ENCODE measurements at places on chromosomes 2 and 18.

GRCh38 chr2:218383892-218384519, 1.9 kb downstream of the SLC11A1 start:
- DNase-seq, result no peak

- no peak for DNase-seq
These were observed 684.6 kb upstream of the SOX11 start for GRCh38 chr2:5007596-5007995.

DNA sequence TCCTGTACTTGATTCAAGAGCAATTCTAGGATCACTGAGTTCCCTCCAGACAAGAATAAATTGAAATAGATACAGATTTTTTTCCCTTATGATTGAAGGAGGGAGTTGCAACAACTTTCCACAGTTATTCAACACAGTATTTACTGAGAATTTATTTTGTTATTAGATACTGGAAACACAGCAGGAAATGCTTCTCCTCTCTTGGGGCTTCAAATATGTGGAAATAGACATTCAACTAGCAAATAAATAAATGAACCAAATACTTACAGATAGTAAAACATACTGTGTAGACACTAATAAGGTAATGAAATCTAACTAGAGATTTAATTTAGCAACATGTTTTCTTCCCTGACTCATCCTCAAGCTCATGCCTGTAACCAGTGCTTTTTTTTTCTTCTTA, 169.2 kb downstream of the LNPK start:
- DNase-seq, result no peak

GRCh38 chr2:169670215-169670651, 24.0 kb downstream of the CFAP210 start:
- DNase-seq, result no peak

- DNase-seq, result no peak
These were observed 231.8 kb upstream of the SPOPL start for GRCh38 chr2:138269765-138270164.

GRCh38 chr2:203650860-203651613, 55.4 kb upstream of the CD28 start:
- DNase-seq, result peak; percentile 22

GRCh38 chr18:47901624-47902362, 28.7 kb downstream of the SMAD2 start:
- no peak for DNase-seq

DNA sequence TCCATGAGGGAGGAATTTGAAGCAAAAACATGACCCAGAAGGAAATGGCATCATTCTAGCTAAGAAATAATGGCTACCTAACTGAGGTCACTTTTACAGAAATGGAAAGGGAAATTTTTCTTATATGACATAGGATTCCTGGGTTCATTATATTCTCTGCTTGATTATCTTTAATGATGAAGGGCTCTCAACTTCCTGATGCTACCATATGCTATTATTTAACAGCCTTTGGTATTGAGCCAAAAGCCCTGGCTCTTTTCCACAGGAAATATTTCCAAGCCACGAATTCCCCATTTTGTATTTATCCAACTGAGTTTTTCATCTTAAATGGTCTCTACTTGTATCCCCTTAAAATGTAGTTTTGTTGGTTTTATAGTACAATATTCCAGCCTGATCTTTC, 63.2 kb upstream of the NPAS2 start:
- DNase-seq, result no peak

GRCh38 chr2:36502081-36502480, 95.9 kb downstream of the FEZ2 start:
- DNase-seq, result no peak

GRCh38 chr2:120279708-120280107, 27.1 kb downstream of the RALB start:
- no peak for DNase-seq

- no peak for DNase-seq
These were observed 92.5 kb downstream of the PRPF40A start for GRCh38 chr2:152624805-152625204.

GRCh38 chr2:11018651-11019185, 107.0 kb downstream of the KCNF1 start:
- DNase-seq, result no peak

DNA sequence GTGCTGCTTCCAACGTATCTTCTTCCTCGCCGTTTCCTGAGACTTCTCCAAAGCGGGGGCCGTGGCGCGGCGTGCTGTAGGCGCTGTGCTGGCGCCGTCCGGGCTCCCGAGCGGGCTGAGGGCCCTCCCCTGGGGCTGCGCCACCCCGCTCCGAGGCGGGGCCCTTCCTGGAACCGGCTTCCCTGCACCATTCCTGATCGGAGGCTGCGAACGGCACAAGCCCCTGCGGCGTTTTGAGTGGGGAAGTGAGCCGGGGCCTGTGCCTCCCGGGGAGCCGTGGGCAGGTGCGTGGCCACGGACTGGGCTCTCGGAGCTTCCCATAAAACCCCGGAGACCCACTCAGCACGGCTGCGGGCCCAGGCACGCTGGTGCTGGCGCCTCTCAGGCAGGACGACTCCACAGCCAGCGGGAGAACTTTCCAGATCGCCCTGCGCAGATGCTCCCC, 74.7 kb downstream of the PSMG2 start:
- DNase-seq, result peak; percentile 46

- DNase-seq, result no peak
These were observed 96.3 kb upstream of the THUMPD2 start for GRCh38 chr2:39875182-39875913.

DNA sequence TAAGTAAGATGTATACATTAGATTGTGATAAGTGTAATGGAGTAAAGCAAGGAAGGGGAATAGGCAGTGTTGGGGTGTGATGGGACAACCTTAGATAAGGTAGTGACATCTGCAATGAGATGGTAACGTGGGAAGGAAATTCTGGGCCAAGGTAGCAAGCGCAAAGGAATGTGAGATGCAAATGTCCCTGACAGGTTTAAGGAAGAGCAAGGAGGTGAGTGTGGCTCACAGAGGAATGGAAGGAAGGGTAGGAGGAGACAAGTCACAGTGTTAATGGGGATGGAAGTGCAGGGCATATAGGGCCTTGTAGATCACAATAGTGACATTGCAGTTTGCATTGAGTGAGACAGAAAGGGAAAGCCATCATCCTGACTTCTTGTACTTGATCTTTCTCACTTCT, 170.9 kb upstream of the FAM98A start:
- DNase-seq, result no peak

GRCh38 chr2:235537186-235537585, 43.3 kb downstream of the AGAP1 start:
- DNase-seq, result no peak

DNA sequence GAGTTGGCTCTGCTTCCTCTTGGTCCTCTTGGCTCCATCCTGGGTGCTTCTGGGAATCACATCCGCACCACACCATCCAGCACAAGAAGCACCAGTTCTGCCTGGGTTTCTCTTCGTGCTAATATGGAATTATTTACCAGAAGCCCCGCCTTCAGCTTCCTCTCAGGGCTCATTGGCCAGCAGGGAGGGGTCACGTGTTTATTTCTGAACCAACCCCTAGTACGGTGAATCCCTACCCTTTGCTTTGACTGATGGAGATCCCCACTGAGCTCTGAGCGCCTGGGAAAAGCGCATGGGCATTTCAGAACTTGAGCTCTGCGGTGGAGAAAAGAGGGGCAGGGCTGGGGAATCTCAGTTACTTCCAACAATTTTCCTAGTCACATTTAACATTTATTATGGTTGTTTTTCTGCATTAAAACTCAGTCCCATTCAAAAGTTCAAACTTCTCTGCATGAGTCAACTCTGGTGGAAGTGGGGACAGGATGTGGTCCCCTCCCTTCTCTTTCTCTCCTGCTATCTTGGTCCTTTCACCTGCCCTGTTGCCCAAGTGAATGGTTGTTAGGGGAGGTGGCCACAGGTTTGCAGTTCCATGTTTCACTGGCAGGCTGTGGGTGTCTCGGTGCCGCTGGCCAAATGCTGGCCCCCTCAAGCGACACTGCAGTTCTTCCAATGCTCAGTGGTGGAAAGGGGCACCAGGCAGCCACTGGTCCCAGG, 76.4 kb upstream of the TTC39C start:
- no peak for DNase-seq

DNA sequence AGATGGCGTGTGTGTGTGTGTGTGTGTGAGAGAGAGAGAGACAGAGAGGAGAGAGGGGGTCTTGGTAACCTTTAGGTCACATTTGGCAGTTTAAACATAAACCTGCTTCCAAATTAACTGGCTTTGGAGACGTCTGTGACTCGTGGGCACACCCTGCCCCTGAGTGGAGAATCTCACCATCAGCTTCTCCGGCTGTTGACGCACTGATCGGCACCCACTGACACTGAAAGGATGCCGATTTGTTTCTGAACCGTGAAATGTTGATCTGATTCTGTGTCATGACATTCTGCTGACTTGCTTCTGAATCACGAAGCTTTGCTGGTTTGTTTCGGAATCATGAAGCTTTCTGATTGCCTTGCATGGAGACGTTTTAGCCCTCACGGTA, 114.7 kb downstream of the RTP5 start:
- no peak for DNase-seq

GRCh38 chr2:111220962-111221361, 100.2 kb downstream of the BCL2L11 start:
- no peak for DNase-seq

DNA sequence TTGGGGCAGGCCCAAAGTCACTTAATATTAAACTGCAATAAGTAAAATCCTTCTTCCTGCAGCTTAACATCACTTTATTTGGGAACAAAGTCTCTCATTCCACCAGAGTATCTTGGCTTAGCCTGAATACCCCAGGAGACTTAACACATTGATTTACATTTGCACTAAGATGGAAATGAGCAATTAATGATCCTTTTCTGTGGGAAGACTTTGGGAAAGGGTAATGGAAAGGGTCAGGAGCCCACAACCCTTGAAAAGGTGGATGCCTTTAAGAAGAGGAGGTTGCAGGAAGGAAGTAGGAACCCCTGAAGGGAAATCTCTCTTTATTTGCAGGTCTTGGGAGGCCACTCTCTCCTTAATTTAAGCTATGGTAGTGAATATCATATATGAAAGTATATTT, 28.0 kb upstream of the BARD1 start:
- DNase-seq, result peak; percentile 23

DNA sequence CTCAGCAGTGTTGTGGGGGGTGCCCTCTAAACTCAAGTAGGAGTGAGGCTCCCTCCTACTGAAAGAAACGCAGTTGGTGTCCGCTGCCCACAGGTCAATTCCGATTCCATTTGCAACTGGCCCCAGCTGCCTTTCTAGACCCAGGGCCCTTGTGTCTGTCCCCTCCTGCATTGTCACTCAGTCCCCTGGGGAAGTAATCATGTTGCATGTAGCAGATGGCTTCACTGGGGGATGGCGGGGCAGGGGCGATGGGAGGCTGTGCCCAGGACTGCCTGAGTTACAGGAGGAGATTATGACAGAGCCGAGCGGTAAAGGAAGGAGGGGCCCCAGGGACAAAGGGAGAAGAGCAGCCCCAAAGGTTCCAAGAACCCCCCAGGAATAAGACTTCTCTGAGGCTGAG, 62.5 kb upstream of the SH3RF3 start:
- DNase-seq, result no peak

DNA sequence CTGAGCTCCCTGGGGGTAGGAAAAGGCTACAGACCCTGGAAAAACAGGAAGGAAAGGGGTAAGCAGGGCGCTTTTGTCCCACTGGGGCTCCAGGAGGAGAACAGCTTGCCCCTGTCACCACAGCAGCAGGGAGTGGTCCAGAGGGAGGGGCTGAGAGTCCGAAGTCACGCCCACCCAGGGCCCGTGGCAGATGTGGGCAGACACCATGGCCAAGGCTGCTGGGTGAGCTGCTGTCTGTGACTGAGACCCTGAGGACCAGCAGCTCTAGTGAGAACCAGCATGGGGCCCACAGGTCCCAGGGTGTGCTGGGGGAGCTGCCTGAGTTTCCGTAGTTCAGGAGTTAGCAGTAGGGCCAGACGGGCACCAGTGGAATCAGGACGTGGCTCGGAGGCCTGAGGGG, 162.0 kb downstream of the SPP2 start:
- no peak for DNase-seq
